ENCODE measurements at places on chromosomes 6 and 20.

DNA sequence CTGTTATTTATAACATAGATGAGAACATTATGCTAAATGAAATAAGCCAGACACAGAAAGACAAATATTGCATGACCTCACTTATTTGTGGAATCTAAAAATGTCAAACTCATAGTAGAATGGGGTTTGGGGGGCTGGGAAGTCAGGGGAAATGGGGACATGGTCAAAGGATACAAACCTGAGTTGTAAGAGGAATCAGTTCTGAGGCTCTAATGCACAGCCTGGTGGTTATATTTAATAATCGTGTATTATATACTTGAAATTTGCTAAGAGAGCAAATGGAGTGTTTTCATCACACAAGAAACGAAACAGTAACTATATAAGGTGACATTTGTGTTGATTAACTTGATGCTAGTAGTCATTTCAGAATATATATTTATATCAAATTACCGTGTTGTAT is 40.8 kb upstream of the GFOD1 start:
- no peak for DNase-seq

DNA sequence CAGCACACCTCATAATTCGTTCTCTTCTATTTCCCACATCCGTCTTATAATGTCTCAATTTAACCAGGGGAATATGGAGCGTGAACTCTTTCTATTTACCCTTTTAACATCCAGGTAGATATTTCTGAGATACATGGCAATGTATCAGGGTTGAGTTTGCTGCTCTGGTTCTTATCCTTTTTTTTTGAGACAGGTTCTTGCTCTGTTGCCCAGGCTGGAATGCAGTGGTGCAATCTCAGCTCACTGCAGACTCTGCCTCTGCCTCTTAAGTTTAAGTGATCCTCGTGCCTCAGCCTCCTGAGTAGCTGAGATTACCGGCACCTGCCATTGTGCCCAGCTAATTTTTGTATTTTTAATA is 36.5 kb downstream of the KLHL31 start:
- no peak for DNase-seq

GRCh38 chr6:159943101-159943632 is 25.7 kb upstream of the IGF2R start:
- DNase-seq = peak; percentile 56

DNA sequence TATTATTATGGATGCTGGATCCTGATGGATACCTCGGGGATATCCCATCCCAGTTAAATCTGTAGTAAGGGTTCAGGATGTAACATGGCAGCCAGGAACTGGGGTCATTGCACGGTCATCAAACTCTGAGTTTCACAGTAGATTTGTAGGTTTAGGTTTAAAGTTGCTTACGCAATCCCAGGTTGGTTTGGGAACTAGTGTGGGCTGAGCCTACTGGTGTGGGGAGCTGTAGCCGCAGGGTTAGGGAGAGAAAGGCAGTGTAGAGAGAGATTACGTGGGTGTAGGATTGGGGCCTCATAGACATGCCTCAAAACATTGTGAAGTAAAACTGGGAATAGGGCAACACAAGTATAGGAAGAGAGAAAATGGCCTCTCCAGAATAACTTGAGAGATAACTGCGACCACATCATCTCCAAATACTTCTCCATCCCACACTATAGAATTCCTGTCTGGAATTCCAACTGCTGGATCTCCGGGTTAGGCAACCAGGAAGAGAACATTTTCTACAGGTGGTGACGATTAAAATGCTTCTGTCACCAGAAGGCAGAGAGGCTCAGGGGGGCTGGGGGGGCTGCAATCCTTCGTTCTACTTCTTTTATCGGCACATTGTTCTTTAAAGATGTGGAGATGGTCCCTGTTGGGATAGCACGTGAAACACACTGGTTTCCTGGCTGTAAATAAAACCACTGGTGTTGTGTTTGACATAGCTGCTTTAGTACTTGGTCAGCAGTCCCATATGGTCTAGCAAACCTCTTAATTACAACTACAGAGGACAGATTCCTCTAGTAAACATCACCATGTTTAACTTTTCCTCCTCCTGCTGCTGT is 44.9 kb upstream of the TMEM170B start:
- DNase-seq = peak; percentile 63

- no peak for DNase-seq
Measured at GRCh38 chr20:62606551-62607201, 35.6 kb upstream of the SLCO4A1 start.

DNA sequence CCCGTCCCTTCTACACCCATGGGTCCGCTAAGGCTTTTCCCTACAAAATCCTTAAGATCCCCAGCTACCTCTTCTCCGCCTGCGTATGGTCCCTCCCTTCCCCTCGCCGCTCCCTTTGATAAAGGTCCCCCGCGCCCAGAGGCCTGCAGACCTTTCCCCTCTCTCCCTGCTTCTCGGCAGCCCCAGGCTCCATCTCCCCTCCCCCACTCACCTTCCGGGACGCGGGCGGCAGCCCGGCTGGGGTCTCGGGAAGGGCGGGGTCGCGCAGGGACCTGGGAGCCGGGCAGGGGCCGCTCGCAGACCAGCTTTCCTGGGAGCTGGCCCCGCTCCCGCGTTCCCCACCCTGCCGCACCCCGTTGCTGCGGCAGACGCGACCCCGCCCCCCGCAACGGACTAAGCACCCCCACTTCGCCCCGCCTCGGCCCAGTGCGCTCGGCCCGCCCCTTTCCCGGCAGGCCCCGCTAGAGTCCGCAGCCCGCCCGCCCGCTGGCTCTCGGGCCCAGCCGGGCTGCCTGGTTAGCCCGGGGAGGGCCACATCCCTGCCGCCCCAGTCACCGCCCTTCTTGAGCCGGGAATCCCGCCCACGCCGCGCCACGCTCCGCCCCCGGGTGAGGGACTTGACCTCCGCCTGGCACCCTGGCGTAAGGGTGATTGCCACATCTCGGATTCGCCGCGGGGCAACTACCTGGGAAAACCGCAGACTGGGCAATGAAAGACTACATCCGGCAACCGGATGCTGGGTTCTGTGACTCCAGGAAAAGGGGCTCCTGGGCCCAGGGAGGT is at the start of gene FLOT1:
TSS of gene FLOT1 (minus strand) at position 372 of the 783 bp plus-strand sequence. CDS start 498 bp downstream, outside the sequence.
- peak; percentile 97 for DNase-seq

- peak; percentile 99 for DNase-seq
Measured at GRCh38 chr20:44646023-44646640, 5.4 kb downstream of the ADA start.

GRCh38 chr6:116176596-116176995 is 50.7 kb upstream of the COL10A1 start:
- no peak for DNase-seq

DNA sequence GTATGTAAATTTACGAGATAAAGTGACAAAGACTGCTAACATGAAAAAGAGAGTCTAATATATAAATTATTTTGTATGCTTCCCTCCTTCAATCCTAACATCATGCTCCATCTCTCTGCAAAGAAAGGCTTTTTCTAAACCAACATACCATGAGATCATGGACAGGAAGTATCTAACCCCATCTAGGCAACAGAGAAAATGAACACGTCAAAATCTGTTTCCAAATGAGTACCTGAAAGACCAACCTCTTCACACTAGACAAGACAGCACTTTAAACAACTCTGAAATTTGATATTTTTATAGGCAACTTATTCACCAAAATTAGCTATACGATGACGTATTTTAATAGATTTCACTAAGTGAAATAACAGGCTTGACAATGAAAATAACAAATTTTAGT is 54.6 kb downstream of the MAN1A1 start:
- DNase-seq = no peak

DNA sequence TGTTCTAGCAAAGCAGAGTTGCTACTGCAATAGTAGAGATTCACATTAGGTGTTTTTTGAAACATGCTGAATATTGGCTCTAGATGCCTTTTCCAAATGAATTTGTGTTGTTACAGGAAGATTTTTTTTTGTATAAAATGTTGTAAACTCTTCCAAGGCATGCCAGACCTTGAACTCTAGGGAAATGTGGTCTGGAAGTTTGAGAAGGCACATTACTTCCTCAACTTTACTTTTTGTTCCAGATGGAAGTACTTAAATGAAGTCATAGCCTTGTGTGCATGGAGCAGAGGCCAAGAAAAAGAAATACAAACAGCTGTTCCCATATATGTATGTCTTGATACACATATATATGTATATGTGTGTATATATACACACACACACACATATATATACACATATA is 585.7 kb upstream of the MARCKS start:
- no peak for DNase-seq

DNA sequence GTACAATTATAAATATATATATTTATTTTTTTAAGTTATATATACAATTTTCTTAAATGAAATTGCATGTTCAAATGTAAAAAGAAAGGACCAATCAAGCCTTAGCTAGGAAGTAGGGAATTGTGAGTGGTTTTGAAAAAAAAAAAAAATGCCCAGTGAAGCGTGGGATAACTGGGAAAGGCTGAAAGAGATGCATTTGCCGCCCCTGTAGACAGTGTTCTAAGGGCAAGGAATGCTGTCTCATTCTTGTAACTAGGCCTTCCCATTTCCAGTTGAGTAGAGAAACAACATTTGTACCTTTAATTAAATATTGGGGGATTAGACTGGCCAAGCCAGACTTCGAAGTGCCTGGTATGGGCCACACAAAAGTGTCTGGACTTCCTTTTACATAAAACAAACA is 430.1 kb upstream of the SLC35B3 start:
- DNase-seq = no peak

DNA sequence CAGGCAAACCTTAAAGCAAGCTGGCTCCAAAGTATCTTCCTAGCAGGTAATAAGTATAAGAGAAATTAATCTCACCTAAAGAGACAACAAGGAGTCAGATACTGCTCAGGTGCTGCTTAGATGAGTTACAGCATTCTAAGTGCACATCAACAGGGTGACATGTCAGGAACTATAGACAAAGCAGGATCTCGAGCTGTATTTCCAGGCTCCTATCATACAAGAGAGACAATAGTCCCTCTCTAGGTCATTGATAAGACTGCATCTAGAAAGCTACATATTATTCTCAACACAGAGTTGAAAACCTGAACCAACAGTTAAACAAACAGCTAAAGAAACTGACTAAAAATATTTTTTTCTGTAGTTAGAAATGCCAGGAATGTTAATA is 3.9 kb downstream of the PTPRK start:
- no peak for DNase-seq

- no peak for DNase-seq
Measured at GRCh38 chr20:10585308-10585707, 88.5 kb downstream of the JAG1 start.

GRCh38 chr20:6636209-6637159 is 131.0 kb upstream of the BMP2 start:
- DNase-seq = peak; percentile 47

- no peak for DNase-seq
Measured at GRCh38 chr6:6004390-6004995, 2.2 kb downstream of the NRN1 start.

GRCh38 chr6:161487694-161488093 is 213.8 kb upstream of the AGPAT4 start:
- DNase-seq = no peak

GRCh38 chr20:9363673-9364072 is 150.7 kb upstream of the LAMP5 start:
- no peak for DNase-seq

DNA sequence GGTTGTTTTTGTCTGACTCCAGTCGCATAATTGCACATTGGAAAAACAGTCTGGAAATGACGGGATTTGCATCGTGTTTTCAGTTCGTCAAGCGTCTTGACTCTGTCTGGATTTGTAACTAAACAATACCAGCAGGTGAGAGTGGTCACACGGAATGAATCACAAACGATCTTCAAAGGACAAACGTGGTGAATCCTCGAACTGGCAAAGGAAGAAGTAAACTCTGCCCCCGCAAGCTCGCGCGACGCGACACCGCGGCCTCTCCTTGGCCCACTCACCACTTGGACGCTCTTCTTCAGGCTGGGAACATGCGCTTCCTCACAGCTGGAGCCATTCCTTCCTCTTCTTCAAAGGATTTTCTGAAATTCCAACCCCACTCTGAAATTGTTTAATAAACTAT is 352.6 kb downstream of the THBS2 start:
- DNase-seq = no peak

GRCh38 chr20:45971675-45972499 is at the start of gene ZNF335:
TSS of gene ZNF335 (minus strand) at chr20:45972203. CDS start at chr20:45971410, 793 bp downstream.
- DNase-seq = peak; percentile 91

- DNase-seq = no peak
Measured at GRCh38 chr6:169843110-169843509, 91.7 kb downstream of the ERMARD start.

DNA sequence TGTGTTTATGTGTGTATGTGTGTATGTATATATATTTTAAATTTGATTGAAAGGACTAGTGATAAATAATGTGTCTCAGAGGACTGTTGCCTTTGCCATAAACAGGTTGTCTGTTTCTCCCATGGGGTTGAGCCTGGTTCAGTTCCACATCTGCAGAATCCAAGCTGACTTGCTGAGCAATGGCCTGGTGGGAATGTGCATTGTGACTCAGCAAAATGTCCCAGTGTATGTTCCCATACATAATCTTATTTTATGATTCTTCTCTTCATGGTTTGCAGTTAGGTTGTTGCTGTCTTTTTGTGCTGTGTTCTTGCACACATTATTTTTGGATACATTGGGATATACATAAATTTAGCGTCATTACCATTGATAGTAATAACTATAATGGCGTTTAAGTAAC is 115.6 kb upstream of the SLC24A3 start:
- DNase-seq = no peak

GRCh38 chr6:130503146-130503545 is 137.3 kb downstream of the TMEM200A start:
- DNase-seq = no peak

GRCh38 chr6:157534977-157535339 is 154.0 kb downstream of the ZDHHC14 start:
- no peak for DNase-seq

DNA sequence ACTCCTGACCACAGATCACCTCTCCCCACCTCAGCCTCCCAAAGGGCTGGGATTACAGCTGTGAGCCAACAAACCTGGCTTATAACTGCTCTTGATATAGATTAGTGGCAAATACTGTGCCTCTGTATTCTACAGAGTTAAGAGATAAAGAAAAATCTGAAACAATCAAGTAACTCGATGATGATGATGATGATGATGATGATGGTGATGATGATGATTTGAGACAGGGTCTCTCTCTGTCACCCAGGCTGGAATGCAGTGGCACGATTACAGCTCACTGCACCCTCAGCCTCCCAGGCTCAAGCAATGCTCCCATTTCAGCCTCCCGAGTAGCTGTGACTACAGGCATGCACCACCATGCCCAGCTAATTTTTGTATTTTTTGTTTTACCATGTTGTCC is 66.3 kb upstream of the MAP7 start:
- no peak for DNase-seq

Data from MV-4-11 (cell line).